ENCODE measurements at places on chromosomes 3 and 15. TPM values are rescaled to one million over a fixed set of nuclear protein-coding genes. Genes with fewer than 3 reads are reported as not detected.

DNA sequence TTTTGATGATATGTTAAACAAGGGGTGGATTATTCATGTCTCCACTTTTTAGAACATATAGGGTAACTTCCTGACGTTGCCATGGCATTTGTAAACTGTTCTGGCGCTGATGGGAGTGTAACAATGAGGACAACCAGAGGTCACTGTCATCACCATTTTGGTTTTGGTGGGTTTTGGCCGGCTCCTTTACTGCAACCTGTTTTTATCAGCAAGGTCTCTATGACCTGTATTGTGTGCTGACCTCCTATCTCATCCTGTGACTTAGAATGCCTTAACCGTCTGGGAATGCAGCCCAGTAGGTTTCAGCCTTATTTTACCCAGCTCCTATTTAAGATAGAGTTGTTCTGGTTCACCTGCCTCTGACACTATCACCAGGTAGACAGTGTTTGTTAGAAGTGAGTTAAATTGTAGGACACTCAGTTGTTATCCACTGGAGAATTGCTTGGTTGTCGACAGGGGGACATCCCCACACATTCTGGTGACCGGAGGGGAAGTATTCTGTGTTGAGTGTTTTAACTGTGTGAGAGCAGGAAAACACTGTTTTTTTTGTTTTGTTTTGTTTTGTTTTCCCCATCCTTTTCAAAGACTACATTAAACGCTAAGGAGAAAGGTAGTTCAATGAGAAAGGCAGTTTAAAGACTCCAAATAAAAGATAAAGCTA lies 36.9 kb upstream of the SKIL start:
- DNase-seq = no peak

Gene CHL1
- polyA plus RNA-seq = 10.7 TPM

DNA sequence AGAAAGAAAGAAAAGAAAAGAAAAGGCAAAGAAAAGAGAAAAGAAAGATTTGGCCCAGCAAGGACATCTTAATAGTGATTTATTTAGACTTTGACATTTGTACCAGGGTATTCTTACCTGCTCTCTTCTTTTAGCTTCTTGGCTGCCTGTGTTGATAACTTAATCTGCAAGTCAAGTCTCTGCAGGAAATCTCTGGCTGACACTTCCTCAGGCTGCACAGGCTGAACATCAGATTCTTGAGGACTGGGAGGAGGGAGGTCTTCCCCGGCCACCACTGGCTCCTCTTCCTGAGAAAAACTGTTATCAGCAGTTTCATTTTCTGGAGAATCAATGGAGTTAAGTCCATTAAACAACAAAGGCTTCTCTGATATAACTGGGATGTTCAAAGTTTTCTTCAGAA lies 12.8 kb downstream of the LYSMD2 start:
- DNase-seq = no peak

GRCh38 chr15:69910514-69910913 lies 187.2 kb downstream of the TLE3 start:
- DNase-seq = no peak

DNA sequence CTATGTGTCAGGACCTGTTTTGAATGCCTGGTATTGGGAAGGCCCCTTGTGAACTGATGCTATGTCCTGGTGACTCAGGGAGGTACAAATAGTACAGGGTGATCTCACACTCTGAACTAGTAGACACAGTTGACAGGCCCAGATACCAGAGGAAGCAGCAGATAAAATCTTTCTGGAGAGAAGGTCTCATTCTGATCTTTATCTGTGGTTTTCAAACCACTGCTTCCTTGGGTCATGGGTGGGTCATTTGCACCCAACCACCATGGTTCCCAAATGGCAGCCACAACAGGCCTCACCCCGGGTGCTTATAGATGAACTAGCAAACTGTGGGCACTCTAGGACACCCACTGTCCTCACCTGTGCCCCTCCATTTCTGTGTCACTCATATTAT lies 43.4 kb downstream of the PXYLP1 start:
- DNase-seq = no peak

Gene TMOD3
- 11.6 TPM for polyA plus RNA-seq

DNA sequence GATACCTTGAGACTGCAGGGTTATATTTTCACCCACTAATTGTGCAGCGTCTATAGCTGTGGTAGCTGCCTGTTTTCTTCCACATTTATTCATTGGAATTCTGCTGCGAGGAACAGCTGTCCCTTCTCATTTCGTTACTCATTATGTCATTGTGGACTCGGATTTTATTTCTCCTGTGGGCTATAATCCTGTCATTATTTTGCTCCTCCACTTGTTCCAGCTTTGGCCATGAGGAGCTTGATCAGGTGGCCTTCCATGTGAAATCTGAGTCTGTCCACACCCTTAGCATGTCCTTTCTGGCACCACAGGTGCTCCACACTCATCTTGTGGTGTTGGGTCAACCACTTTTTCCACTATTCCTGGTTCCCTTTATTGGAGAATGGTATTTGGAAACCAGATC lies 14.8 kb downstream of the LYSMD4 start:
- no peak for DNase-seq

DNA sequence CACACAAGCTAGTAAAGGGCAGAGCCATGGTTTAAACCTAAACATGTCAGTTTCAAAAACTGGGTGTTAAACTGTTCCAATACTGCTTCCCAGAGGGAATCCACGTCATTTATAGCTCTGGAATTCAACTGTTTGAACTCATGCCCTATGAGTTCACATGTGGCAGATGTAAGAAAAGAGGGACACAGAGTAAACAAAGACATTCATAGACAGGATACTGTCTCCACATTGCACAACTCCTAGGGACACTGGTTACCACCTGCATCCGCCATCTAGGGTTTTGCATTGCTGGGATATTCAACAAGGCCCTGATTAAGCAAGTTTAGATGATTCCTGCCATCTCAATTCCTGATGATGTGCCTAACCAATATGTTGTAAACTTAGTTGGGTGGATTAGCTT lies 134.1 kb upstream of the COL8A1 start:
- no peak for DNase-seq

Gene RTP3
- not detected for polyA plus RNA-seq

- no peak for DNase-seq
Observed at GRCh38 chr15:36666228-36666905, 86.9 kb downstream of the CDIN1 start.

Gene GLDN
- polyA plus RNA-seq = 1.5 TPM

DNA sequence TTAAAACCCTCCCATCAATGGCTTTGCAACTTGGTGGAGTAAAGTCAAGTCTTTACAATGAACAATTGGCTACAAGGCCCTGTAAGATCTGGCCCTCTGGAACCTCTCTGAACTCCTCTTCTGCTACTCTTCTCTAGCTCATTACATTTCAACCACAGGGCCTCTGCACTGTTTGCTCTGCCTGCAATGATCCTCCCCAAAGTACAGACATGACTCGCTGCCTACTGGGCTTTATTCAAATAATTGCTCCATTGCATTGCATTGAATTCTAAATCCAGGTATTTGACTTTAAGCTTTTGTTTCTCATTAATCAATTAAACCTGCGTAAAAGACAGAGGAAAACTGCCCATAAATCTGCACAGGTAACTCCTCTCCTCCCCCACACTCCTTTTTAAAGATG lies 96.7 kb downstream of the CD47 start:
- DNase-seq = no peak

Gene FBXO40
- not detected for polyA plus RNA-seq

Gene RAD18
- 2.8 TPM for polyA plus RNA-seq

Data from urinary bladder (tissue), 4 donors.